Daoy (cell line): ENCODE measurements at places on chromosomes 6 and 20. TPM values are rescaled to one million over a fixed set of nuclear protein-coding genes. Genes with fewer than 3 reads are reported as not detected.

THBD gene
- total RNA-seq: 5.1 and 5.4 TPM in 2 replicates

TP53INP2 gene
- 0.68 and 0.80 TPM in 2 replicates for total RNA-seq

DNA sequence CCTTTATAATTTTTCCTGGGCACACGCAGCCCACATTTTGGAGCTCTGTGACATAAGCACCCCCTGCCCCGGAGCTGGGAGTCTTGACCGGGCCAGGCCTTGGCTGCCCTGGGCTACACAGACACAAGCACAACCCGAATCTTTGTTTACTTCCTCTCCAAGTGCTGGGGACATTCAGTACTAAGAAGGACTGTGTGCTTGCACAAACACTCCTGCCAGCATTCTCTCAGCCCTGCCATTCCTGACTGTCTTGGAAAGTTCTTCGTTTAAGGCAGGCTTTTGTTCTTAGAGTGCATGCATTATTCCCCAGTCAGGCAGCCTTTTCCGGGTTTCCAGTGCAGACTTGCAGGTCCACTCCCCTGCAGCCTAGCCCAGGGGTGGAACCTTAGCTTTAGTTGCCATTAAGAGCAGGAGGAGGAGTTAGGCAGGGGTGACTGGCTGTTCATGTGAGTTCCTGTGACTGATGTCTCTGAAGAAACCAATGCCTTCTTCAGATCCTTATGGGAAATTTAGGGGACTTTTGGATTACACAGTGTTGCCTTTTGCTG lies 28.6 kb downstream of the FOXO3 start:
- DNase-seq: peak; percentile 69

- no peak for DNase-seq
Measured at GRCh38 chr6:113073611-113074191, 726.6 kb downstream of the RFPL4B start.

DNA sequence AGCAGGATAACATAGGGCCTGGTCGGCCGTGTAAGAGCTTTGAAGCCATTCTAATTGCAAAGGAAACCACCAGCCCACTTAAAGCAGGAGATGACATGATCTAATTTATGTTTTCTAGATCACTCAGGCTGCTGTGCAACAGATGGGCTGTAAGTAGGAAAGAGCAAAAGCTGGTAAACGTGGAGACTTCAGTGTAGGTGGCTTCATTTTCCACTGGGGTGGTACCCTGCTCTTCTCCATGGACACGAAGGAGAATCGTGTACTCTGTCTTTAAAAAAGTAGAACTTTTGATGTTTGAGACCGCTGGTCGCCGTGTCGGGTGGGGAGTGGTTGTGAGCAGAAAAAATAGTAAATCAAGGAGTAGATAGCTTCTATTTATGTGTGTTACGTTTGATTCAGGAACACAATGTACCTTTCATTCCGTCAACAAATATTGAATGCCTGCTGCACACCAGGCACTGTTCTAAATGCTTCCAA lies 6.4 kb downstream of the CASS4 start:
- DNase-seq: no peak

GRCh38 chr20:58402305-58402704 lies 13.3 kb downstream of the VAPB start:
- no peak for DNase-seq

DNA sequence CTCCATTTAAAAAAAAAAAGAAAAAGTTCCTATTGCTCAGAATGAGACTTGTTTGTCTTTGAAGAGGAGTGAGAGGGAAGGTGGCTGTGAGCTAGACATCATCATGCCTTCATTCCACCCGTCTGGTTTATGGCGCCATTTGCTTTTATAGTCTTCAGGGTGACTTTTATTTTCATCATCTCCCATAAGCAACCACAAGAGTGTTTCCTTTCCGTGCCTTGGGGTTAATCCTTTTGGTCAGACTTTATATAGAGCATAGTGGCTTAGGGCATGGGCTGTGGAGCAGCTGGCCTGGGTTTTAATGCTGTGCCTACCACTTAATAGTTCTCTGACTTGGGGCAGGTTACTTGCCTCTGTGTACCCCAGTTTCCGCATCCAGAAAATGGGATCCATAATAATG lies 77.8 kb downstream of the RREB1 start:
- DNase-seq: no peak

GRCh38 chr6:317448-318144 lies 25.3 kb downstream of the DUSP22 start:
- DNase-seq: peak; percentile 82
